ENCODE measurements at places on chromosomes 3 and 15. TPM values are rescaled to one million over a fixed set of nuclear protein-coding genes. Genes with fewer than 3 reads are reported as not detected.

RHCG gene
- 0.48 TPM for total RNA-seq

DNA sequence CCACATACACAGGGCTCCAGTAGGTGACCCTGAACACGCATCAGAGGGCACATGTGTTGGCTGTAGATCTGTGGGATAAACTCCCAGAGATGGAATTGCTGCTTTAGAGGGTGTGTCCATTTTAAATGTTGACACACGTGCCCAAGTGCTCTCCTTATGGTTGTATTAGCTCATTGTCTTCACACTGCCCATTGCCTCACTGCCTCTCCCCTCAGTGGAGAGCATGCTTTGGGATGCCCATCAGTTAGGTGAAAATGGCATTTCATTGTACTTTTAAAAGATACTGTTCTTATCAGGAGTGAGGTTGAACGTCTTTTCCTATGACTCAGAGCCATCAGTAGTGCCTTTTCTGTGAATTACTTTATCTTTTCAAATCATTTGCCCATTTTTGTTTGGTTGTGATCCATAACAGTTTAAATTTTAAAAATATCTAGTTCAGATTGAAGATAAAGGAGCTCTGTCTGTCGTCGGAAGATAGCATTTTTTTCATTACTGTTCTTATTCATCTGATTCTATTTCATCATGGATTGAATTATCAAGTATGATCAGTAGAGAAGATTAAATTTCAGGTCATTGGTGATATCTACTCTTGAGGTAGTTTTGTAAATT, 120.7 kb downstream of the CHDH start:
- DNase-seq: no peak

GRCh38 chr3:169610888-169611291, 52.6 kb downstream of the MECOM start:
- DNase-seq: no peak

- DNase-seq: no peak
Measured at GRCh38 chr3:166877971-166878370, 502.1 kb downstream of the ZBBX start.

- DNase-seq: no peak
Measured at GRCh38 chr3:58210761-58211460, at the start of gene DNASE1L3. DNASE1L3 (minus strand) TSS chr3:58210972; CDS start chr3:58210906, 66 bp downstream.

CIAO2A gene
- 98.3 TPM for total RNA-seq

BTD gene
- 18.0 TPM for total RNA-seq

DNA sequence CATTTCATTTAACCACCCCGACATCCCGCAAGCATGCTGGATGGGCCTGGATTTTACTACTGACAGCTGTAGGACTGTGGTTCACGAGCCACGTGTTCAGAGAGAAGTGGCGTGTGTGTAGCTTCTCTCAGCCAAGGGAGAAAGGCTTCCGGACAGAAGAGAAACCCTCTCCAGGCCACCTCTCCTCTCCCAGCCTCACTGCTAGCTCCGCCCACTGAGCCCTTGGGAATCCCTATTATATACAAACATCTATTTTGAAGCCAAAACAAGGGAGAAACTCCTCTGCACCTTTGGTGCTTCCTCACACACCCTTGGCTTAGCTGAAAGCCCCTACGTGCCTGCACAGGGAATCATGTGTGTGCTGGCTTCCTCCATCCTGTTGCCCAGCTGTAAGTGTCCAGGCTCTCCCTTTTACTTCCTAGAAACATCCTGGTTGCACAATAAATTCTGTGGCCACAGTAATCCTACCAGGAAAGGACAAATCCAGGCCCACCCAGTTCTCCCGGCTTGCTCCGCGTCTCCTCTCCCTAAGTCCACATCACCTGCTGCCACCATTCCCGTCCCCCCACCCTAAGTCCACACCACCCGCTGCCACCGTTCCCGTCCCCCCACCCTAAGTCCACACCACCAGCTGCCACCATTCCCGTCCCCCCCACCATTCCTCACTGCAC, 30.5 kb downstream of the PCSK6 start:
- DNase-seq: no peak

MBD4 gene
- total RNA-seq: 25.0 TPM

SERINC4 gene
- total RNA-seq: 0.44 TPM

DNA sequence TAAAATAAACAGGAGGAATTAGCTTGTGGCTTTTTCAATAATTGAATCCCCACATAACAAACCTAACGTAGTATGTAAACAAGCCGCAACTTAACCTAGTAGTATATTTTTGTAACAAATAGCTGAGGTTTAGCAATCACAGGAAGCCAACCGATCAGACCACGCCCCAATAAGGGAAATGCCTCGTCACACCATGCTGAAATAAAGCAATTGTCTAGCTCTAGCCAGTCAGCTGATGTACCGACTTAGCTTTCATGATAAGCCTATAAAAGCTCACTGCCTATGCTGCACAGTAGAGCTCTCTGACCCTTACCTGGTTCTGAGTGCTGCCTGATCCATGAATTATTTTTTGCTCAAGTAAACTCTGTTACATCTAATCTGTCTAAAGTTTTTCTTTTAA, 208.9 kb downstream of the ROBO1 start:
- DNase-seq: no peak

DCP1A gene
- 24.5 TPM for total RNA-seq

Measured in colonic mucosa (tissue), 4 donors.